ENCODE measurements at places on chromosomes 1 and 21.

GRCh38 chr1:223246476-223247112, 103.5 kb upstream of the TLR5 start:
- DNase-seq, result no peak

GRCh38 chr1:159869607-159870006, 7.2 kb upstream of the VSIG8 start:
- DNase-seq, result no peak

DNA sequence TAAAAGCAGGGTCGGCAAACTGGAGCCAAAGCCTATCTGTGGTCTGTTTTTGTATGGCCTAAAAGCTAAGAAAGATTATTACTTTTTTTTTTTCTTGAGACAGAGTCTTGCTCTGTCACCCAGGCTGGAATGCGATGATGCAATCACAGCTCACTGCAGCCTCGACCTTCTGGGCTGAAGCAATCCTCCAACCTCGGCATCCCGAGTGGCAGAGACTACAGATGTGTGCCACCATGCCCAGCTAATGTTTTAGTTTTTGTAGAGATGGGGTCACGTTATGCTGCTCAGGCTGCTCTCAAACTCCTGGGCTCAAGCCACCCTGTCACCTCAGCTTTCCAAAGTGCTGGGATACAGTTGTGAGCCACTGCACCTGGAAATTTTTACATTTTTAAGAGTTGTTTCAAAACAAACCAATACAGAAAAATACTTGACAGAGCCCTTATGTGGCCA, 6.5 kb upstream of the GLRX2 start:
- DNase-seq, result no peak

DNA sequence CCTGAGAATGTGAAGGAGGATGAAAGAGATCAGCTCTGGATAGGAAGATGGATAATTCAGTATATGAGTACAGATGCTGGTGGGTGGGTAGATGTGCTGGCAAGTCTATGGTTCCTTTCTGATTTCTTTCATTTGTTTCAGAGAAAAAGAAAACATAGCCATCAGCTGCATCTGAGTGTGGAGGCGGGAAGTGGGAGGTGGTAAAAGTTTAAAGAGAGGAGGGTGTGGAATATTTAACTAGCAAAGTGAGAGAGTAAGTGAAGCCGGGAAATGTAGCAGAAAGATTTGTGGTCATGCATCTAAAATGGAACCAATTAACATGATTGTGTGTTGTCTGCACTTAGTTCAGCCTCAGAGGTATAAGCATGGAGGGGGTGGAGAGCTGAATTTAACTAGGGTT, 16.4 kb downstream of the RPE65 start:
- DNase-seq, result peak; percentile 20

GRCh38 chr1:187617776-187618175, 789.0 kb downstream of the PLA2G4A start:
- DNase-seq, result no peak

All from putamen (tissue), 1 donor.